ENCODE measurements at places on chromosomes 6 and 20.
A peak's percentile ranks its signal among the peaks of the same experiment; 100 is the strongest.

DNA sequence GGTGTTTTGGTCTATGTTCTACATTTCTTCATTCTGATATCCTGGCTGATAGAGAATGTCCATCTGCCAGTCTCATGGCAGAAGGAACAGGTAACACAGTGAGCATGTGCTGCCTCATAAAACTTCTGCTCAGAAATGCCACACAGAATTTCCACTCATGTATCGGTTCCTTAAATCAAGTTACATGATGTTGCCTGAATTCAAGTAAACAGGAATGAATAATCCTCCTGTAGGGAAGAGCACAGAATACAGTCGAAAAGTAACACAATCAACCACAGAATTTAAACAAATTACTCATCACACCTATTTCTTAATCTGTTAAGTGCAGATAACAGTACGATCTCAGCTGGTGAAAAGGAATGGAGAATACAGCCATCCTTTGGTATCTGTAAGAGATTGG is 74.7 kb downstream of the FAM217A start:
- DNase-seq, result no peak

- DNase-seq, result no peak
Measured at GRCh38 chr6:21157186-21157929, 436.2 kb upstream of the SOX4 start.

DNA sequence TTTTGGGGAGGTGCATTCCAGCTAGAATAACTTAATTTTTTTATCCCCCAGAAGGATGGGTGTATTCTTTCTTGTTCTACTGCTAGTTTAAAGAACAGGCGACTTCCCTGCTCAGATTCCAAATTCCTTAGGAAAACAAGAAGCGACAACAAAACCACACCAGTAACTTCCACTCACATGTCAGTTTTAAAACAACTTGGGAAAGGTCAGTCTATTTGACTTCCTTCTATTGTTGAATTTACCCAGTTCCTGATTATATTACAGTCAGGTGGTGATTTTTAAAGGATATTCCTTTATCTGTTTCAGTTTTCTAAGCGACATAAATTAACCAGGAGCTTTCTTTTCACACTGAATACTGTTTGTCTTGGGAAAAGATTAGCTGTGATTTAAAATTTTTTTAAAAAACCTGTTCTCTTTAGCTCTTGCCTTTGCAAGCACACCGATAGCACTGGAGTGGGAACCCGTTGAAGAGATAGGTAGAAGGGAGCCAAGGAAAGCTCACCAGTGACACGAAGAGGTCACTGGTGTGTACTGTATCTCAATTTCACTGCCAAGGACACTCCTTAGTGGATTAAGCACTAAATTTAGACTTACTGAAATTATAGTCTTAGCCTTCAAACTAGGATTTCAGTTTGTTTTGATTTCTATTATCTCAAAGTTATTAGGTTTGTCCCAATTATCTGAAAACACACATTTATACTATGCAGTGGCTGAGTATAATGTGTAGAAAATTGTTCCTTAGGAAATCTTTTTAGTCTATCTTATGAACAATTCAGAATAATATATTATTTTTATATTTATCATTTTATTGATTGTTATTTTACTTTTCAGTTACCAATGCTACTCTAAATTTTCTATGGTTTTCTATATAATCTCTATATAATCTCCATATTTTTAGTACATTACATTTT is 22.3 kb downstream of the MARCKS start:
- peak; percentile 77 for DNase-seq

DNA sequence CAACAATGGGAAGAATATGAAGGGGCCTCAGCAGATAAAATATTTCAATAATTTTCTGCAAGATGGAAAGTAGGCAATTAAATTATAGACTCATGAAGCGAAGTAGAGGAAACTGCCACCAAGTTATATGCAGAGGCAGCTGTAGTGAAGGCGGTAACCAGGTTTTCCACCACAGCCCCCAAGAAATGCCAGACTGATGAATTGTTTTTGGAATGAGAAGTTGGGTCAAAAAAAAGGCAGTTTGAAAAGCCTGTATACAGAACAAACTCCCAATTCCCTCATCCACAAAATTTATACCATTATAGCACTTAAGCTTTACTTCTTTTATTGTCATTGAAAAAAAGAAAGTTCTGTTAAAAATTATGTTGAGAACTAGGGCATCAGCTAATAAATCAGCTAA is 45.3 kb downstream of the ELOVL4 start:
- no peak for DNase-seq

GRCh38 chr6:63573899-63574553 is 1.7 kb downstream of the LOC128125822 start:
- DNase-seq, result no peak

Measured in sigmoid colon (tissue), 7 donors.